ENCODE measurements at places on chromosomes 7 and 10.

DNA sequence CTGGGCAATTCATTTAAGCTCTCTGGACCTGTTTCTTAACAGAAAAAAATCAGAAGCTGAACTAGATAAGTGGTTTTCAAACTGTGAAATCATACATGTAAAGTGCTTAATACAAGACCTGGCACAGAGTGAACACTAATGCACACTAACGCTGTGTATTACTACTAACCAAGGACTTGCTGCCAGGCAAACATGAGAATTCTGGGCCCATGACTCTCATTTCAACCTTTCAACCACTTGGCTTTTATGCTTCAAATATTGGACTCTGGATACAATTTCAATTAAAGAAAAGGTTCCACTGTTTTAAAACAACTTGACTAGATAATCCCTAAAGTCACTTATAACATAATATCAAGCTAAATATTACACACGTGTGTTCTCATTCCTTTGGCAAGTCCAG, 73.4 kb downstream of the SRPK2 start:
- ATAC-seq: no peak

DNA sequence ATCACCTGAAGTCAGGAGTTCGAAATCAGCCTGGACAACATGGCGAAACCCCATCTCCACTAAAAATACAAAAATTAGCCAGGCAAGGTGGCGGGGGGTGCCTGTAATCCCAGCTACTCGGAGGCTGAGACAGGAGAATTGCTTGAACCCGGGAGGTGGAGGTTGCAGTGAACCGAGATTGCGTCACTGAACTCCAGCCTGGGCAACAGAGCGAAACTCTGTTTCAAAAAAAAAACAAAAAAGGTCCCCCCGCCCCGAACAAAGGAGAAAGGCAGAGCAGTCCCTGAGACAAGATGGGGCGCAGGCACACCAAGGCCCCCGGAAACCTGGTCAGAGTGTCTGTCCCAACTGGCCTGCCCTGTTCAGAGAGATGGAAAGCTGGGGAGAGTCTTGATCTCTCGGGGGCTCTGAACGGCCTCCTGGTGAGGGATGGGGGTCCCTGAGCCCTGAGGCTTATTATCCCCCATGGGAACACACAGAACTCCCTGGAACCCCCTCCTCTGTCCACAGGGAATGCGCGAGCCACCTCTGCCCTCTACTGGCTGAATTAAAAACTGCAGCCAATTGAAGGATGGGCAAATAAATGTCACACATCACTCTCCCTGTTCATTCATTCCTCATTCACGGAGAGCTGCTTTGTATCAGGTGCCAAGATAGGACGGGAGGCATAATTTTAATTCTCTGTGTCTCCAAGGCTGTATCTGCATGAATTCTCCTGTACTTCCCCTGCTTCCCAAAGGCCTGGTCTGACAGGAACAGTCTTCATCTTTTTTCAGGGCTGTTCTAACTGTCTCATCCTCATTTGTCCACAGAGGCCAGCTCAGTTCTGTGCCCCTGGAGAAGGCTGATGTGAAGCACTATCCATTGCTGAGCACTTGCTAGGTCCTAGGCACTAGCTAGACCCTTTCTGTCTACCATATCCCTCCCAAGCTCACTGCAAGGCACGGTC, 28.9 kb downstream of the MAT1A start:
- ATAC-seq: no peak

- ATAC-seq: no peak
Observed at GRCh38 chr10:57962839-57963238, 304.9 kb downstream of the IPMK start.

GRCh38 chr10:127151981-127152699, 44.3 kb downstream of the INSYN2A start:
- no peak for ATAC-seq

DNA sequence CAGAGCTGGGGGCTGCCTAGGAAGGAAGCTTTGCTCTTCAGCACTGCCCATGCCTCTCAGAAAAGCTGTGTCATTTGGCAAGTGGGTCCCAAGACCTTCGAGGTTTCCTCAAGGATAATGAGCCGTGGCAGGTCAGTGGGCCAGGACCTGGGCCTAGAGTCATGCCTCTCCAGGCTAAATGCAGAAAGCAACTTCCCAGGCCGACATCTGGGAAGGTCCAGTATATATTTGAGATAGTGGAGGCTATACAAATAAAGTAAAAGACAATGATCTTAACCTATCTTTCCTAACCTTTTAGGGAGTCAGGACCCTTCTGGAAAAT, 2.4 kb upstream of the HOXA10 start:
- no peak for ATAC-seq

DNA sequence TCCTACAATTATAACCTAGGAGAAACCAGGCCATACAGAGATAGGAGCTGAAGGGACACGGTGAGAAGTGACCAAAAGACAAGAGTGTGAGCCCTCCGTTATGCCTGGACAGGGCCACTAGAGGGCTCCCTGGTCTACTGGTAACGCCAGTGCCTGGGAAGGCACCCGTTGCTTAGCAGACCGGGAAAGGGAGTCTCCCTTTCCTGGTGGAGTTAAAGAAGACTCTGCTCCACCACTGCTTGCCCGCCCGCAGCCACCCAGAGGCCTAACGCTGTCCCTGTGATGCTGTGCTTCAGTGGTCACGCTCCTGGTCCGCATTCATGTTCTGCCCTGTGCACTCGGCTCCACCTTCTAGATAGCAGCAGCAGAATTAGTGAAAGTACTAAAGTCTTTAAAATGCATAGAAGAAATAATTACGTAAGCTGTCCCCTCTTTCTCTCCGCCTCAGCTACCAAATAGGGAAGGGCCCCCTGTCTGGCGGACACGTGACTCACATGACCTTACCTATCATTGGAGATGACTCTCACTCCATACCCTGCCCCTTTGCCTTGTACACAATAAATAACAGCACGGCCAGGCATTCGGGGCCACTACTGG, 34.8 kb downstream of the GRID2IP start:
- peak; percentile 74 for ATAC-seq

DNA sequence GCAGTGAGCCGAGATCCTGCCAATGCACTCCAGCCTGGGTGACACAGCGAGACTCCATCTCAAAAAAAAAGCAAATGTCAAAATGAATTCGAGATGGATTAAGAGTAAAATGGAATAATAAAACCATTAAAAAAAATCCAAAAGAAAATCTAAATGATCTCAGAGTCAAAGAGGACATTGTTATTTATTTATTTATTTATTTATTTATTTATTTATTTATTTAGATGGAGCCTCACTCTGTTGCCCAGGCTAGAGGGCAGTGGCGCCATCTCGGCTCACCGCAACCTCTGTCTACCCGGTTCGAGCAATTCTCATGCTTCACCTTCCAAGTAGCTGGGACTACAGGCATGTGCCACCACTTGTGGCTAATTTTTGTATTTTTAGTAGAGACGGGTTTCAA, 349.2 kb downstream of the ANKRD30A start:
- ATAC-seq: no peak

All from stimulated activated memory B cell treated with anti-CD40 and anti-IgM and Interleukin-4, amounts not matched to agents 10 μg/mL and 1 μg/mL and 100 μg/mL, for 72 hours (primary cell).